G401 (cell line): ENCODE measurements at places on chromosomes 2 and 18.
A peak's percentile ranks its signal among the peaks of the same experiment; 100 is the strongest.

GRCh38 chr2:217993817-217994463, 8.9 kb downstream of the TNS1 start:
- DNase-seq: peak; percentile 9

DNA sequence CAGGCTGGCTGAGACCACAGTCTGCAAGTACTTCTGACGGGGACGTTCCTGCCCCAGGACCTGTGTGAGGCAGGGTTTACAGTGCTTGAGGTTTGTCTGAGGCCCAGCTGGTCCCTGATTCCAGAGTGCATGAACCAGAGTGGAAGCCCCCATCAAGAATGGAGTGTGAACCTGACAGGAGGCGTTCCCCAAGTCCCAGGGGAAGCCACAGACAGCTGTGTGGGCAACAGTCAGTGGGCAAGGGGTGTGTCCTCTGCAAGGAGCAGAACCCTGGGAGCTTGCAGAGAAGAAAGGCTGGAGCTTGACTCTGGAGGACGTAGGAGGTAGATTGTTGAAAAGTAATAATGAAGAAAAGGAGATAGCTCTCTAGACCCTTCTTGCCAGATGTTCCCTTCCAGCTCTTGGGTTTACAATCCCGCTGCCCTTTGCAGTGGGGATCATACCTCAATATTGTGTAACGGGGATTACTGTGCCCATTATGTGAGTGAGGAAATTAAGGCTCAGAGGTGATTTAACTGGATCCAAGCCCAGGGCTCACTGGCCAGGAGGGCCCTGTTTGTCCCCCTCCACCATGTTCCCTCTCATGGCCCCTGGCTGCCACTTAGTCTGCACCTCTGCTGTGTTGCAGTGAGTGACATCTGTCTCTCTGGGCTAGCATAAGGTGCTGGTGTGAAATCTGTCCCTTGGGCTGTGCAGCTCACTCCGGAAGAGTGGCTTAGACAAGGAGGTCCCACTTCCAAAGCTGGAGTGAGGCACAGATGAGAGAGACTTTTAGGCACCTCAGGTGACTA, 6.2 kb downstream of the DBI start:
- no peak for DNase-seq

GRCh38 chr2:230738924-230739323, 26.3 kb downstream of the CAB39 start:
- DNase-seq: no peak

GRCh38 chr18:46148810-46149209, 44.6 kb downstream of the HAUS1 start:
- DNase-seq: peak; percentile 76

DNA sequence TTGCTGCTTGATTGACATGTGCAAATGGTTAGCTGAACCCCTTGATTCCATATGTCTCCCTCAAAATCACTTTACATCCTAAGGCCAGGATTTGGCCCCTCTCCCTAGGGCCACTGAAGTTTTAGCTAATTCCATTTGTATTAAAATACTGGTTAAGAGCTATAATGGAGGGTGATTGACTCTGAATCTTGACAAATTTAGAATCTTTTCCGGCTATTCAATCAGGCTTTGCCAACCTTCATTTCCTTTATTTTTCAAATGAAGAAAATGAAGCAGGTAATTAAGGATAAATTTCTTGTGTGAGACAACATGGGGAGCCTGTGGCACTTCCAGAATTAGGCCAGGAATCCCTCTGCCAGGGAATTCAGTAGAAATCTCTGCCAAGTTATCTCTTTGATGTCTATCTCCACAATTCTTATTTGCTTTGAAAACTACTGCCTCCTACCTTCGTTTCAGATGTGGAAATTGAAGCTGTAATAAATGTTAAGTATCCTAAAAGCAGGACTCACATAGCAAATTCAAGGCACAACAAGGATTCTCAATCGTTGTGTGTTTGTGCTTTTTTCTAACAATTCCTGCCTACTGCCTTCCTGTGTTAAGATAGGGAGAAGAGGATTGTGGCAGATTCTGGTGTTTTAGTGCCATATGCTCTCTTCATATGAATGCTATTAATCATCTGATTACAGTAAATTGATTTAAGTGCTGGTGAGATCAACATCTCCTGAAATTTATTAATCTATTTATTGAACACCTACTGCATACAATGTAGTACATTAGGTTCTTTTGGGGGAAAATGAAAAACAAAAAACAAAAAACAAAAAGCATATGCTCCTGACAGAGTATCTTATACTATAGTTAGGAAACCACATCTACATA, 47.8 kb upstream of the MAP4K3 start:
- peak; percentile 80 for DNase-seq

- no peak for DNase-seq
Observed at GRCh38 chr2:117858336-117858735, 43.8 kb downstream of the DDX18 start.

- no peak for DNase-seq
Observed at GRCh38 chr2:223416815-223417610, 185.1 kb downstream of the SCG2 start.

DNA sequence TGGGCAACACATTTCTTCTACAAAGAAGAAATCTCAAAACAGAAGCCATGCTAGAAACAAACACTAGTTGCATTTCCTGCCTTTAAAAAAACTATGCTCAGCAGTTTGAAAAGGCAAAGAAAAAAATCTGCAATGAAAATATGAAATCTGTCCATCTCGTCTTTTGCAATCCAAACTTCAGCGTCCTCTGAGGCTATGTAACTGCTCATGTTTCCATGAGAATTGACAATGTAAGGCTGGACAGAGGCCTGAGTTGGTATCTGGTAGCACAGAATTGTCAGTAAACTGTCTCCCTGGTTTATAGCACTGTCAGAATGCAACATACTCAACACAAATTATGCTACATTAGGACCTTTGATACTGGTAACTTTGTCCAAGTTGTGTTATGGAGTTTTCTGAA, 429.9 kb downstream of the ARHGAP15 start:
- no peak for DNase-seq

DNA sequence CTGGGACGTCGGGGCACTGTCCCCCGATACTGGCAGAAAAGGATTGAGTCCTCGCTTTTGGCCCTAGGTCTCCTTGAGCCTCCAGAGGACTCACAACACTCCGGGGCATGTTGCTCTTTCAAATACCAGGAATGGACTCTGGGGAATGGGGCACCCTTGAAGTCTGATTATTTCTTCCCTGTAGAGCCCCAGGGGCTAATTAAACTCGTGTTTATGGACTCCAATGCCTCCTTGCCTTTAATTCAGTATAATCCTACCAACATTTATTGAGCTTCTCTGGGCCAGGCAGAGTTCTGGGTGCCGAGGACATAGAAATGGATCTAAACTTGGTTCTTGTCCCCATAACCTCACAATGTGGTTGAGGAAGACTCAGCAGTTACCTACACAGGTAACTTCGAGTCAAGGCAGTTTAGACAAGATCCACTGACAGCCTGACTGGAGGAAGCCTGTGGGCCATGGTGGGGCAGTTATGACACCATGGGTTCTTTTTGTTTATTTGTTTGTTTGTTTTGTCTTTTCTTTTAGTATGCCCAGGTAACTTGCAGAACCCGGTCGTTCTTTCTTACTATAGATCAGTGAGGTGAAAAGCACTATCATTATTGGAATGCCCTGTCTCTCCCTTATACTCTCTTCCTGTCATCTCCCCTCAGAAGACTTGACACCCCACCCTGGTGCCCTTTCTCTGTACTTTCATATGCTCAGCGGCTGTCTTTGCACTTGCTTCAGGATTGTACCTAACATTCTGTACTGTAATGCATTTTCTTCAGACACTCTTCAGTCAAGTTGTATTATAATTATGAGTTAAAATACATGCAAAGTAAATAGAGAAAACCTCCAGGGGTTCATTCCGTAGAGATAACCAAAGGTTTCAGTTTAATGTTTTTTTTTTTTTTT, 3.2 kb downstream of the CFLAR start:
- peak; percentile 66 for DNase-seq

GRCh38 chr2:21258082-21258481, 134.3 kb downstream of the TDRD15 start:
- DNase-seq: no peak

- DNase-seq: peak; percentile 59
Observed at GRCh38 chr2:186544255-186544675, 45.6 kb upstream of the ITGAV start.

DNA sequence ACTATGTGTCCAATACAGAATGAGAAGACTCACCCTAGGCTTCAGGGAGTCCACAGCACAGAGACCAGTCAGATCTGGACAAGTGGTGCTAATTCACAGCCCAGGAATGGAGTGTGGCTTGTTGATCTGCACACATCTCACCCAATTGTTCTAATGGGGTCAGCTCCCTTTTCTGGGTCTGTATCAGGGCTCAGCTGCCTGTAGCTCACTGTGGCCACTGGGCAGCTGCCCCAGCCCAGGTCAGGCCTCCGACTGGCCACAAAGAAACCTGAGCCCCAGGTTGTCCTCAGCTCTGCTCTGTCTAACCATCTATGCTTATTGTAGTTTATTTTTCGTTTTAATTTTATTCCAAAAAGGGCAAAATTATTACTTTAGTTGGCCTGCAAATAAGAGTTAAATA, 202.3 kb upstream of the RAB6C start:
- DNase-seq: no peak

DNA sequence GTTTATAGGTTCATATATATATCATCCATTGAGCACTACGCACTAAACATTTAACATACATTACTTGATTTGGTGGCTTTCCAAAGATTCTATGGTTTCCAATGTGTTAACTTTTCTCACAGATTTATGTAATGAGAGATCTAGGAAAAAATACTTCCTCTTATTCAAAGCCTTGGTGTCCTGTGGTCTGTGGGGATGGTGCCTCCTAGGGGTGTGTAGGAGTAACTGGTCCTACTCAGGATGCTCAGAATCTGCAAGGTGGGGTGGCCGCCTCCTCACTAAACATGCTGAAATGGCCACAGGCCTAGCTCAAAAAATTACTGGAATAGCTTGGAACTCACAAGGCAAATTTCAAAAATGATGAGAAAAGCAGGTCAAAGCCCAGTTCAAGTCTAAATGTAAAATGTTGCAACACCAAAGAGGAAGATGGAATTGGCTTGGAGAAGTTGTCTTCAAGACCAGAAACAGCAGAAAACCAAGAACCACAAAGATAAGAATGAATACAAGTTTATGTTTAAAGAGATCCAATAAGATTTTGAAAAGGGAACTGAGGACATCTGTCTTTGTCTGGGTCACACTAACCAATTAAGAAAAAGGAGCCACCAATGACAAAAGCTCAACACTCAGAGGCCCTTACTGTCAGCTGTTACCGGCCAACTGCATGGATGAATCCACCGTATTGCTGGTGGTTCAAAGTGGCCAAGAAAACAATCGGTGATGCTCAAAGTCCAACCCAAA, 11.5 kb downstream of the GPR55 start:
- peak; percentile 20 for DNase-seq

GRCh38 chr2:101300836-101301235, 7.7 kb downstream of the RNF149 start:
- DNase-seq: no peak

GRCh38 chr2:45729753-45730512, 78.5 kb downstream of the PRKCE start:
- DNase-seq: no peak

GRCh38 chr2:207472343-207473048, 57.3 kb upstream of the CREB1 start:
- DNase-seq: peak; percentile 39

- no peak for DNase-seq
Observed at GRCh38 chr2:27721335-27721734, 50.2 kb upstream of the MRPL33 start.

DNA sequence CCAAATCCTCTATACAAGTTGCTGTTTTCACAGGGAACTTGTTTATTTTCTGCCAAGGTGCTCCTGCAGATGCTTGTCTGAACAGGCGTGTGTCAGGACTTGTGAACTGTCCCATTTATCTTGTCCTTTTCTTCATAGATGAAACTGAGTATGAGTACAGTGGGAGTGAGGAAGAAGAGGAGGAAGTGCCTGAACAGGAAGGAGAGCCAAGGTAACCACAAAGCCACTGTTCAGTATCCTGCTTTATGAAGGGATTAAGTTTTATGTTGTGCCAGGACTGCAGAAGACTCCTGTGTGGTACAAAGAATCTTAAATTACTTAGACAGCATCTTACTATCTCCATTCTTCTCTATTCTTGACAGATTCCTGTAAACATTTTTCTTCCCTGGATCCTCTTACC, 145.0 kb downstream of the MAP4K4 start:
- no peak for DNase-seq

- DNase-seq: no peak
Observed at GRCh38 chr2:202135091-202135874, 62.2 kb downstream of the KIAA2012 start.

GRCh38 chr2:96148410-96149217, 3.4 kb upstream of the DUSP2 start:
- DNase-seq: no peak

GRCh38 chr2:224359569-224359968, 42.3 kb downstream of the FAM124B start:
- DNase-seq: no peak

DNA sequence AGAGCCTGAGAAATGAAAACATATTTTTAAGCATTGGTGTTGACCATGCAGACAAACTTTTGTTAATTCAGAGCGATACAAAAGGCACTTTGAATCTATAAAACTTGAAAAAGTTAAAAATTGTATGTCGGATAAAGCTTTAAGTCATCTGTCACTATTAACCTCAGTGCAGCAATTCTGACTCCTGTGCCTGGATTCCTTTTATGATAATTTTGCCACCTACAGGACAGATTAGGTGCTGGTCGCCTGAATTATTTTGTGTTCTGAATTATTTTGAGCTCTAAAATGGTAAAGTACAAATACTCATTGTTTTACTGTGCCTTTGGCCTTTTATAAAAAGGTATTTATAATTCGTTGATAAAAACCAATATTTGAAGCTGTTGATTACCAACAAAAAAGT, 19.4 kb upstream of the RNF138 start:
- no peak for DNase-seq

DNA sequence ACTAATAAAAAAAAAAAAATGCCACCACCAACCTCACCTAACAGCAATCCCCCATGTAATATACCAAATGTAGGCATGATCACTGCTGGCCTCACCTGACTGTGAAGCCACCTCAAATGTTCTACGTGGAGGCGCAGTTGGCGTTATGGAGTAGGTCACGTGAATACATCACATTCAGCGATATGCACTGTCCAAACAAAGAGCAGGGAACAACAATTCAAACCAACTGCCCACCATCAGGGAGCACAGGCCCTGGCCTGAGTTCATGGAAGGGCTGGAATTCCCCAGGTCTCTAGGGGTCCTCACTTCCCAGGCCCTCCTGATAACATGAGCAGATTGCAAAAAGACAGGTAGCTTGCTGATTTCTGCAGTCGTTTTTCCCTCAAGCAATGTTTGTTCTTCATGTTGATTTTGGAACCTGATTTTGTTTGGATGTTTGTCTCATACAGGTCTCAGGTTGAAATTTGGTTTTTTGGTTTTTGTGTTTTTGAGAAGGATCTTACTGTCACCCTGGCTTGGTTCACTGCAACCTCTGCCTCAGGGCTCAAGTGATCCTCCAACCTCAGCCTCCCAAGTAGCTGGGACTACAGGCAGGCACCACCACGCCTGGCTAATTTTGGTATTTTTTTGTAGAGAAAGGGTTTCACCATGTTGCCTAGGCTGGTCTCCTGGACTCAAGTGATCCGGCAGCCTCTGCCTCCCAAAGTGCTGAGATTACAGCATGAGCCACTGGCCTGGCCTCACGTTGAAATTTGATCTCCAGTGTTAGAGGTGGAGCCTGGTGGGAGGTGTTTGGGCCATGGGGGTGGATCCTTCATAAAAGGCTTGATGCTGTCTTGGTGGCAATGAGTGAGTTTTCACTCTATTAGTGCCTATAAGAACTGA, 15.5 kb downstream of the TBC1D8 start:
- no peak for DNase-seq

- peak; percentile 18 for DNase-seq
Observed at GRCh38 chr18:48983793-48984437, 33.1 kb upstream of the SMAD7 start.
